T-helper 2 cell treated with Interferon-gamma antibody and Interleukin-4, amounts not matched to agents 5 μg/mL and 100 μg/mL, for 36 hours (primary cell): ENCODE measurements at places on chromosomes 7 and 10.

DNA sequence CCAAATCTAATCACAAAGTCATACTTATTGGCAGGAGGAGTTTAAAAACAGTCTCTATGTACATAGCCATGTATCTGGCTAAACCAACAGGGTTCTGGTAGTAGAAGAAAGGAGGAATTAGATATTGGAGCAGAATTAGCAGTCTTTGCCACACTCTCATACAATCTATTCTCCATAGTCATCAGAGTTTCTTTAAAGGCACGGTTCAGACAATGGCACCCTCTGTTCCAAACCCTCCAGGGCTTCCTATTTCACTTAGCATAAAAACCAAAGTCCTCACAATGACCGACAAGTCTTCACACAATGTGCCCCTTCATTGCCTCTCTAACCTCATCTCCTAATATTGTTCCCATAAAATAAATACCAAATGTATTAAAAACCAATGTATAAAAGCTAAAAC, 12.7 kb downstream of the ZNF438 start:
- no peak for DNase-seq

DNA sequence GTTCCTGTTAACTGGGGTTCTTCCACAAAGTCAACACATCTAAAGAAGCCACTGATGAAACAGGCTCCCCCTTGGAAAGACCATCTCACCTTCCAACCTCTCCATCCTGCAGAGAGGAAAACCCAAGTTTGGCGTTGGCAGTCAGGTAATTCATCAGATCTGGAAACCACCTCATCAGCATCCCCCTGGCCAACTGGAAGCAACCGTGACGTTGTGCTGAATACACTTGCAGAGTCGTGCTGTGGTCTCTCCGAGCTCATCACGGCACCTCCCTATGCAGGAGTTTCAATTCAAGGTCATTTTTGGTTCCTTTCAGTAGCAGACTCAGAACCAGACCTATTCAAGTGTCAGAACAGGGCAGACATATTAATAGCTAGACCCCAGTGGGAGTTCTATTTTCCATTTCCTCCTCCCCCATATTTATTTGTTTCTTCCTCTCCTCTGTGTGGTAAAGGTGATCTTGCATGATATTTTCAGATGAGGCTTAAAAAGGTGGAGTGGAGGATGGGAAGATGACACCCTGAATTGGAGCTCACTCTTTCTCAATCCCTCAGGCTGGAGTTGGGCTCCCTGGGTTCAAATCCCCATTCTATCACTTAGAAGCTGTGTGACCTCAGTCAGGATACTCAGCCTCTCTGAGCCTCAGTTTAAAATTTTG, 149.1 kb upstream of the ADO start:
- no peak for DNase-seq

DNA sequence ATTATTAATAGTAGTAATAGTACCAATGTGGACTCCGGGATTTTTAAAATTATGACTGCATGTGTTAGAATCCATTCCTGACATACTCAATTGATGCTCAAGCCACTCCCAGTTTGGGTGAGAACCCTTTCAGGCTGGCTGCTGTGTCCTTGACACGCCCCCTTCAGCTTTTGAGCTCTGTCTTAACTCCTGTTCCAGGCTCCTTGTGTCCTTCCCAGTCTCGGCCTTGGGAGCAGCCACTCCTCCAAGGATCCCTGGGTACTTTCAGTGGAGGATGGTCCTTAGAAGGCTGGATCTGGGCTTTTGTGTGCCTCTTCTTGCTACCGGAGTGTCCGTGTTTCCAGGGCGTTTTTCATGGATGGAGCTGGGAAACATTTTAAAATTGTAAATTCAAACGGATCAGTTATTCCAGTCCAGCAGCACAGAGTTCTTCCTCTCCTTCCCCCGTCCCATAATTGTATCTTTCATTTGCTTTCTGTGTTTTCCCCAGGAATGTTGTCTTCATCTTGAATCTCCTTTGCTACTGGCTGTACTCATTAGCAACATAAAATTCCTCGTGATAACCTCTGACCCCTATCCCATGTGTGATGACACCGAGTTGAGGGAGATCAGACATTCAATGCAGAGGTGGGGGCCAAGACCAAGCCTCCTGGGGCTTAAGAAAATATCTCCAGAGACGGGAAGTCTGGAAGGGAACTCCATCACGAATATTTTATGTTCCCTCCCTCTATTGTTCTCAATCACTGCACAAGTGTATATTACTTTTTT, 40.0 kb upstream of the PFKFB3 start:
- no peak for DNase-seq

DNA sequence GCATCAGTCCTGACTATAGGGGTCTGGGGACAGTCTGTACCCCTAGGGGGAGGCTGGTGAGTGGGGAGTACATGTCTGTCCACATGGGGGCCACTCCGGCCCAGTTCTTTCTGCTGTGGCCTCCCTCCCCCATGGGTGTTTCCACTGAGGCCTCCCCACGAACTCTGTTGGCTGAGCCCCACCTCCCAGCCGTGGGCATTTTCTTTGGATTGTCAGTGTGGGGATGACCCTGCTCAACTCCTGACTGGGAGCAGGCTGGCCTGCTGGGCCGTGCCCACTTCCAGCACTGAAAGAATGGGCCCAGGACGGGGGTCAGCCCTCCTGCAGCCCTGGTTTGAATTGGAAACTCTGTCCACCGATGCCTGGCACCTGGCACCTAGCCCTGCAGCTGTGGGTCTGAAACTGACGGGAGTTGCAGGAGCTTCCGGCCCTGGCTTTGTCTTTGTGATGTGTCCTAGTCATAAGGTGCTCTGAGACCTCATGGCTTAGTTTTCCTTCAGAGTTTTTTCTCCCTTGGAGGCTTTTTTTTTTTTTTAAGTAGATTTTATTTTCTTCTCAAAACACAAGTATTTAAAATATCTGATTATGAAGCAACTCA, 46.5 kb downstream of the LHPP start:
- no peak for DNase-seq

GRCh38 chr10:34650156-34650555, 164.9 kb downstream of the PARD3 start:
- no peak for DNase-seq

DNA sequence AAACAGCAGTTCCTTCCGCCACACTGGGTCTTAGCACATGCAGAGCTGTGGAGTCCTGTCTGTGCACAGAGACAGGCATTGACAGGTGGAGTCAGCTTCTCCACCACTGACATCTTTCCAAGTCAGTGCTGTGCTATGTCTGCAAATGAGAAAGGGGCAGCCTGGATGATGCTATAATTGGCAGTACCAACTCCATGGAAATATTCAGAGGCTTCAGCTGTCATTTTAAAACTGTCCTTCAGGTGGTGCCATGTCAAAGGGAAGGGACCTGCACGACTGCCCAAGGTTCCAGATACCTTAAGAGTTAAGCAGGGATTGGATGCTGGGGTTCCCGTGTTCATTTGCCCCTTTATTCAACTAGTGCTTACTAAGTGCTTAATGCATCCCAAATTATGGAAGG, 258.0 kb upstream of the PRKCQ start:
- DNase-seq: no peak

GRCh38 chr10:80187465-80188409, 17.6 kb downstream of the ANXA11 start:
- DNase-seq: peak; percentile 79

DNA sequence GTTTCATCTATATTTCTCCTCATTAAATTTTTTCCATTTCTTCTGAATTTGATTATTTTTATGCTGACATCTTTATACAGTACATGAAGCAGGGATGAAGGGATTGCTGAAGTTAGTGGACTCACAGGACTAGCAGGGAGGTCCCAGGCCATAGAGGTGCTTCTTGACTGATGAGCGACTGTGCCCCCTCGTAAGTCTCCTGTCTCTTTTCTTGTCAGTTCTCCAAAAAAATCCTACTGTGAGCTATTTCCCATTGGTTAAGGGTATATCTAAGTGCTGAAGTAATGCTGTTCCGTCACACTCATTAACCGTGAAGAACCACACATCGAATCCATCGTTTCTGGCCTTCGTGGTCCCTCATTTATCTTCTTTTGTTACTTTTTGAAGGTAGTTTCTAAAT, 27.7 kb downstream of the HECW1 start:
- no peak for DNase-seq

- no peak for DNase-seq
These were observed 28.5 kb downstream of the CHCHD3 start for GRCh38 chr7:133053321-133053891.

GRCh38 chr7:15370441-15370840, 191.4 kb downstream of the AGMO start:
- DNase-seq: no peak

GRCh38 chr10:93143281-93143680, 69.6 kb downstream of the CYP26A1 start:
- no peak for DNase-seq

DNA sequence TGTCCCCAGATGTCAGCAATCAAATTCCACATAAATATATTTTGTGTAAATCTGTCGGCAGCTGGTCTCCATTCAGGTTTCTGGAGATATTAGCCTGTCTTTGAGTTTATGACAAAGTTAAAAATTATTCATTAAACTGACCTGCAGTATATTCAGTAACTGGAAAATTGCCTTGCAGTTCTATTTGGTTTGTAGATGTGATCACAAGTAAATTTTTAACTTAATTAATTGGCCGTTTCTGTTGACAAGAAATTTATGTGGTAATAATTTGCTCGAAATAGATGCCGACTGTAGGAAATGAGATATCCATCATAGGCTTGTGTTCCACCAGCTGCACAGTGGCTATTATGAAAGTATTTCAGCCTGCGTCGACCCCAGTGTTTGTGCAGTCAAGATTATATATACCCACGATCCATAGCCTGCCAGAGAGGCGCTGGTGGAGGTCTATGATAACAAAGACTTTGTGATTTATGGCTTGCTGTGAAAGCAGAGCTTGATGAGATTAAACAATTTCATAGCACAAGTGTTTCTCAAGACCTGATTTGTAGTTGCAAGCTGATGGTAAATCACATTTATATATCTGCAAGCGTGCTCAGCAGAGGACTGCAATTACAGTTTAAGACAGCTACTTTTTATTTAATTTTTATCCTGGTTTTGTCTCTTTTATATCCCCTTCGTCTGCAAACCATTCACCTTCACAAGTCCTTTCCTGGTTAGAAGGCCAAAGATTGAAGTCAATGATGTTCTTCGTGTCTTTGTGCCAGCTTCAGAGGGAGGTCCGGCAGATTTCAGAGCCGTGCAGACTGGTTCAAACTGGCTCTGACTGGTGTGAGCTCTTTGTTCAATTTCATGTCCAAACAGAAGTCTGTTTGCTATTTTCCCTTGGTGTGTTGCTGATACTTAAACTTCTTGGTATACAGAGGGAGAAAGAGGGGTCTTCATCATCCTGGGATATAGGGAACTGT, 850.9 kb downstream of the LRMDA start:
- no peak for DNase-seq

DNA sequence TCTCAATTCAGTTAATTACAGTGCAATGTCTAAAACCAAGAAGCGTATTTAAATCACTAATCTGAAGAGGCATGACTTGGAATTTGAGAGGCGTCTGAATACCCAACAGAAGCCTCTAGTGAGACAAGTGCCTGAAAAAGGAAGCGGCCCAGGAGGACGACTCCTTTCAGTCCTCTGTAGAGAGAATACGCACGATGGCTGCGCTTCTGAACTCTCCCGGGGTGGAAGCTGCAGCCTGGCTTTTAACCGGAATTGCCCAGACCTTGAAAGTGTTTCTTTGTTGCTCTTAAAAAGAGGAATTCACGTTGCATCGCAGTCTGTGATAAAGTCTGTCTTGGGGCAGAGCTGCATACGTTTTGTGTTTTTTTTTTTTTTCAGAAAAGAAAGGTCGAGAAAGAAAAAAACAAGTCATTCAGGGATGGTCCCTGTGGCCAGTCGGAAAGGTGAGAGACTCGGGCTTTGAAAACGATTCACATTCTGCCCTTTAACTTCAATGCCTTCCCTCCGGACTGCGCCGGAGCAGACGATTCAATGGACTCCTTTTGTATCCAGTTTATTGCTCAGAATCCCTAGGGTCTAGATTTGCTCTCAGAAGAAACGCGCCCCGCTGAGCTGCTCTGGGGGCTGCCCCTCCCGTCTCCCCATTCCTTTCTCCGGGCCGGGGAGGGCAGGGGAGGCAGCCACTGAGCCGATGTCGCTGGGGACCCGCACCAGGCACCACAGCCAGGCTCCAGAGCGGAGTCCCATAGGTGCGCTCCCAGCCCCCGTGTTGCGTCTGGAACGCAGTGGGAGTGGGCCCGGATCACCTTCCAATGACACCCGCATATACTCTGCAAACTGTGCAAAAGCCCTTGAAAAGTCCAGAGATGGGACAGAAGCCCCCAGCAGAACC, 994 bp upstream of the PTF1A start:
- DNase-seq: no peak

GRCh38 chr7:36591636-36592035, 132.7 kb downstream of the AOAH start:
- DNase-seq: no peak

GRCh38 chr7:1041551-1042491, 2.5 kb upstream of the GPR146 start:
- no peak for DNase-seq

- no peak for DNase-seq
These were observed 31.8 kb upstream of the BMPER start for GRCh38 chr7:33873518-33873917.

GRCh38 chr7:24123076-24123475, 160.9 kb upstream of the NPY start:
- no peak for DNase-seq

- no peak for DNase-seq
These were observed 20.0 kb downstream of the GNA12 start for GRCh38 chr7:2824026-2824677.

DNA sequence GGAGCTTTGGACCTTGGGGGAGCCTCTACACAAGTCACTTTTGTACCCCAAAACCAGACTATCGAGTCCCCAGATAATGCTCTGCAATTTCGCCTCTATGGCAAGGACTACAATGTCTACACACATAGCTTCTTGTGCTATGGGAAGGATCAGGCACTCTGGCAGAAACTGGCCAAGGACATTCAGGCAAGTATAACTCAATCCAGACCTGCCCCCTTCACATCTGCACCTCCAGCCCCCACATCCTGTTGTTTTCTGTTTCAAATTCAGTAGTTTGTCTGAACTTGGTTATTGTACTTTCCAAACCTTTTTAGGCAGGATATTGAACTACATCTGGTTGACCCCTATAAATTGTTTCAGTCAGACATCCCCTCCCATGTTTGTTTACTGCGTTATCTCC, 62.4 kb upstream of the CC2D2B start:
- DNase-seq: no peak

- DNase-seq: peak; percentile 50
These were observed 246.8 kb downstream of the SKIDA1 start for GRCh38 chr10:21278491-21279216.

GRCh38 chr10:78813998-78814399, 254.8 kb upstream of the ZMIZ1 start:
- no peak for DNase-seq

DNA sequence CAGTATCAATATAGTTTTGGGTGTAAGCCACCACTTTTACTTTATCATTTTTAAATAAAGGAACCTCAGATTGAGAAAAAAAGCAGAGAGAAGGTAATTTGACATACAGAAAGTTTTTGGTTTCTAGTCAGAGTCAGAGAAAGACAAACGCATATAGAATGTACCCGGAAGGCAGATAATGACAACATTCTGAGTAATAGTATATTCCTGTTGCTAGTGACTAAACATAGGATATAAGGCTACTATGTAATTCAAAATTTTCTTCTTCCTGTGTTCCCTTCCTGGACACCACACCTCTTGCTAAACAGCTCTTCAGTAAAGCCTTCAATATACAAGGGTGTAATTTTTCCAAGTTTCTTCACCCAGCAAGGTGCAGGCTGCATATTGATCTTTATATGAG, 597.6 kb downstream of the PCDH15 start:
- no peak for DNase-seq
